ENCODE measurements at places on chromosomes 4 and X.

DNA sequence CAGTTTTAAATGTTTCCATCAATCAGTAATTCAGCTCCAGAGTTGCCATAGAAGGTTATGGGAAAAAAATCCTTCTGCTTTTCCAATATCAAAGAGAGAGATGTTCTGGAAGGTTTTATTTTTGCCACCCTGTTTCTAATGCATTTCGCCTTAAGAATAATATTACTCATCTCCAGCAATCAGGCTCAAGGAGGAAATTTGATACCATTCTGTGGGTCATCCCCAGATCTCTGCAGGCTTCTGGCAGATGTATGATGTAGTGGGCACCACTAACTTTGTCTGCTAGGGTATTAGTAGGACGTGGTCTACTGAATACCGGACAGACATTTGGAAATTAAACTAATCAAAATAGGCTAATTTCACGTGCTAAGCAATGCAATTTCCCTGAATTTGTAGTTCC lies 645.4 kb upstream of the TENM3 start:
- DNase-seq = no peak

DNA sequence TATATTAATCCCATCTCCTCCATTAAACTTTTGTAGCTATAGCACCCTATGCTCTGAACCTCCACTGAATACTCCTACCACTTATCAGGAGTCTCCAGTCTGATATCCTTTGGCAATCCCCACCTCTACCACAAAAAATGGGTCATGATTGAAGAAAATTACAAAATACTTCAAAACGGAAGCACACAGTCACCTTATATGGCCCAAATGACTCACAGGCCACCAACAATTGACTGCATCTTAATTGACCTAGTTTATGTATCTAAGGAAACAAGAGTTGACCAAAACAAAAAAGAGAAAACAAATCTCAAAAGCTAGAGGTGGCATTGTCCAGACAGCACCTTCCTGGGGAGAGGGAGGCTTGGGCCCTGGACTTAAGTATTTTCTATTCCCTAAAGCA lies 120.0 kb upstream of the DIAPH2 start:
- DNase-seq = no peak

DNA sequence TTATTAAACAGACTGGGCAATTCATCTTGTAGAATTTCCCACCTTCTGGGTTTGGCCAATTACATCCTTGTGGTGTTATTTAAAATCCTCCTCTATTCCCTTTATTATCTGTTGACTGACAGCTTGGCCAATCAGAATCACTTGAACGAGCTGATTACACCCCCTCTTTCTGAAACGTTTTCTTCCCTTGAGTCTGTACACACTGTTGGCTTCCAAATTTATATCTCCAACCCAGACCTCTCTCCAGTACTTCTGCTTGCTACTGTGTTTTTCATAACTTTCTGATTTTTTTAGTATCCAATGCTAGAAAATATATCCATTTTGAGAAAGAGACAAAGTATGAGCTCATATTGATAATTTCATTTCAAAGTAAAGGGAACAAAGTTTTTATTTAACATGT lies 14.8 kb downstream of the CD38 start:
- no peak for DNase-seq

- no peak for DNase-seq
Observed at GRCh38 chr4:10092481-10093270, 23.9 kb downstream of the WDR1 start.

- DNase-seq = no peak
Observed at GRCh38 chr4:183450108-183450507, 5.7 kb downstream of the CDKN2AIP start.

- DNase-seq = no peak
Observed at GRCh38 chr4:138592796-138593195, 350.6 kb upstream of the SLC7A11 start.

DNA sequence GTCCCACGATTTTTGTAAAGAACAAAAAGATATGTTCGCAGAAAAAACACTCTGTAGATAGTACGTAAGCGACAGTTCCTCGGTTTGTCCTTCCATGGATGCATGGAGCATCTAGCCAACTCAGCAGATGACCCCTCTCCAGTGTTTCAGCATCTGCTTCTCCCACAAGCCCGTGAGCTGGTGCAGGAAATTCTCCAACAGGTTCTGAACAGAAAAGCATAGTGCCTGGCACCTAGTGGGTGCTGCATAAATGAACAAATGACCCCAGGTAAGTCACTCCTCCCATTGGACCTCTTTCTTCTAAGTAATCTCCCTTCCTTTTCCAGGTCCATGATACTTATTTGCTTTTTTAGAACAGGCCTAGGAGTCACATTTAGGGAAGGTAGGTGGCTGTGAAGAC lies 966 bp upstream of the KIAA0232 start:
- no peak for DNase-seq

- DNase-seq = no peak
Observed at GRCh38 chrX:9622128-9622527, 143.5 kb downstream of the GPR143 start.

DNA sequence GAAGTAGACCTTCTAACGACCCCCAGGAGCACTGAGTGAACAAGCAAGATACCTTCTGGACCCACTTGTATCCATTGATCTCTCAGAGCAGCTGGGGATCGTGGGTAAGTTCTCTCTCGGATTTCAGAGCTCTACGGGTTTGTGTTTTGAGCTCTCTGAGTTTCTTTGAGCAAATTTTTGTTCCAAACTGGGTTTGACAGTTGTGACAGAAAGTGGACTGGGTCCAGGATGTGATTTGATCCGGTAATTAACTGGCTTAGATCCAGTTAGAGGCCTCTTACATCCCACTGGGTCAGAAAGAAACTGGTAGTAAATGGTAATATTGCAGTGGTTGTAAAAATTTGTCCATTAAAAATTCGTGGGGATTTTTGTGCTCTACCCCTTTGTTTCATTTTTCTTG lies 459.2 kb downstream of the INPP4B start:
- DNase-seq = no peak

DNA sequence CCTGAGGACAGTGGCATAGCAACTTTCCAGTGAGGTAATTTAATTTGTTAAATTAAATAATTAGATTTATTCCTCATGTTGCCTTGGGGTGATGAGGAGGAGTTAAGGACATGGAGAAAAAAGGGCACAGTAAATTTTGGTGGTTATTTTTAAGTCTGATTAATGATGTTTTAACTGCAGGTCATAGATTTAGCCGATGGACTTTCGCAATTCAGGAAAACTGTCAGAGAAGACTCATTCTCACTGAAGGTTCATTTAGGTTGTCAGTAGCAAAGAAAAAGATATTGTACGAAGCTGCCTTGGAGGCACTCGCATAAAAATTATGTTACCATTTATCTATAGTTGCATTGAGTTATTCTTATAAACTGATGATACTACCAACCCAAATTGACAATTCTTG lies 164.2 kb upstream of the PITX2 start:
- DNase-seq = no peak

GRCh38 chr4:85842540-85842939 lies 367.6 kb downstream of the ARHGAP24 start:
- no peak for DNase-seq

- DNase-seq = no peak
Observed at GRCh38 chr4:139800082-139800481, 134.5 kb downstream of the MGST2 start.

GRCh38 chr4:152064753-152065152 lies 303.9 kb upstream of the GATB start:
- DNase-seq = no peak

GRCh38 chr4:116374815-116375214 lies 710.6 kb downstream of the TRAM1L1 start:
- DNase-seq = no peak

GRCh38 chr4:11730545-11730944 lies 301.9 kb upstream of the HS3ST1 start:
- DNase-seq = no peak

DNA sequence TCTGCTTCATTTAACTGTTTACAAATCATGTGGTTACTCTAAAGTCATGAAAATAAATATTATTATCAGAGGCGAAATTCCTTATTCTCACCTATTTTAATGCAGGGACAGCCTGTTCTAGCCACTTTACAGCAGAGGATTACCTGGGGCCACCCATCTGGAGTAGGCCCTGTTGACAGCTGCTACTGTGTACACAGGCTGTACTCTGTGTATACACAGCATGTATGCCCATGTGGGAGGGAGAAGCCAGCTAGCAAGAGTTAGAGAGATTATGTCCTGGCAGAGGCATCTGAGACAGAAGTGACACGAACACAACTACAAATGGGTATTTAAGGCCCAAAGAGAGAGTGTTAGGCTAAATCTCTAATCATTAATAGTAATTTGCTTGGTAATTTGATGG lies 62.1 kb downstream of the GPRIN3 start:
- no peak for DNase-seq

GRCh38 chr4:6873792-6874461 lies 35.7 kb upstream of the TBC1D14 start:
- peak; percentile 72 for DNase-seq

- no peak for DNase-seq
Observed at GRCh38 chrX:107701493-107702121, 73.3 kb downstream of the PRPS1 start.

DNA sequence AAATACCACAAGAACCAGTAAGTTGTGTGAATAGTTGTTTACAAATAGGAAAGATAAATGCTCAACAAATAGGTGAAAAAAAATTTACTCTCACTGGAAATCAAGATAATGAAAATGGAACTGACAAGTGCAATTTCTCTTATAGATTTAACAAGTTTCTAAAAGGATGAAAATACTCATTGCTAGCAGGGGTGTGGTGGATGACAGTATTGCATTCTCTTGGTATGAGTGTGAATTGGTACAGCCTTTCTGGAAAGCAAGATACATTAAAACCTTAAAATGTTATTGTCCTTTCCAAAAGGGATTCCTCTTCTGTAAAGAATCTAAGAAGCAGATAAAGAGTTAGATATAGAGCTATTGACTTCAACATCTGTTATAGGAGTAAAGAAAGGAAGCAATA lies 240.0 kb upstream of the RPS6KA3 start:
- no peak for DNase-seq

- no peak for DNase-seq
Observed at GRCh38 chrX:95056901-95057300, 1382.9 kb downstream of the FAM133A start.

DNA sequence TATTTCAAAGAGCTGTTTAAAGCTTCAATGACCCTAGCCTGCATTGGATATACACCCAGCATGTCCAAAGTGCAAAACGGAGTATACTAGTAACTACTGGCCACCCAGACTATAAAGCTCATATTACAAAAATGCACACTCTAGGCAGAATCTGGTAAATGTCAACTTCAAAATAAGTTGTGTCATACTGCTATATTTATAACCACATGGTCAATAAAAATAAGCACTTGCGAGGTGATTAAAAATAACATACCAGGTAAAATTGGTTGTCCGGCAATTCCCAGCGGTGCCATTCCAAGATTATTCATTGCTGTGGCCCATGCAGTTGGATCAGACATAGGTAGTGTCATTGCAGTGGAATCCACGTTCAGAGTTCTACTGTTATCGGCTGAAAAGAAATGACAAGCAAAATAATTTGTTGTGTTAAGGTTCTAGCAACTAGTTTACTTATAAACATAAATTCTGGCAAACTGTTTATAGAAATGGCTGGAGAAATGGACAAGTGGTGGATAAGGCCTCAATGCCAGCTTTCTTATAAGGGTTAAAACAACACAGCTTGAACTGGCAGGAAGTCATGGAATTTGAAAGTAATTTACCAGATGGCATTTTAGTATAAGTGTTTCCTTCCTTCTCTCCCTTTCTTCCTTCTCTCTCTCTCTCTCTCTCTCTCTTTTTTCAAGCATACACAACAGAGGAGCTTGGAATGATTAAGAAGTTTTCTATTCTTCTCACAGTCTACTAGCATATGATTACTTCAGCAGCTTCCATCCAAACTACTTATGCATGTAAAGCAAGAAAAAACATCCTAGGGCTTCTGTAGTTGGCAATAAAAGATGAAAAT lies 199.9 kb downstream of the ENOX2 start:
- DNase-seq = no peak
